ENCODE measurements at places on chromosomes 2 and 18.

- no peak for DNase-seq
Observed at GRCh38 chr2:182504903-182505302, 78.1 kb upstream of the PDE1A start.

GRCh38 chr2:235859651-235860050, 308.5 kb downstream of the GBX2 start:
- no peak for DNase-seq

DNA sequence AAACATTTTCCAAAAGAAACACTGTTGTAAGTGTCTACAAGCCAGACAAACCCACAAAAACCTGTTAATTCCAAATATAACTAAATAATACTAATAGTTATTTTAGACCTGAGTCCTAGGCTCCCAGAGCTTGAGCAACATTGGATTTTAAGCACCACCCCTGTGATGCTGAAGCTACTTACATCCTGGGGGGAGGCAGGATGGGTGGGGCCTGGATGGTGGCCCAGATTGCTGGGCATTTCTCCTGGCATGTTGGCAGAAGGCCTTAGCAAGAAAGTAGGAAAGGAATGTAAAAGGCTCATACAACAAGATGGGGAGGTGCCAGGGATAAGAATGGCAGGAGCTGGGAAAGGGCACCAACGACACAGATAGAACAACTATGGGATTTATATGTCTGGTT, 50.7 kb upstream of the OTX1 start:
- DNase-seq = no peak

DNA sequence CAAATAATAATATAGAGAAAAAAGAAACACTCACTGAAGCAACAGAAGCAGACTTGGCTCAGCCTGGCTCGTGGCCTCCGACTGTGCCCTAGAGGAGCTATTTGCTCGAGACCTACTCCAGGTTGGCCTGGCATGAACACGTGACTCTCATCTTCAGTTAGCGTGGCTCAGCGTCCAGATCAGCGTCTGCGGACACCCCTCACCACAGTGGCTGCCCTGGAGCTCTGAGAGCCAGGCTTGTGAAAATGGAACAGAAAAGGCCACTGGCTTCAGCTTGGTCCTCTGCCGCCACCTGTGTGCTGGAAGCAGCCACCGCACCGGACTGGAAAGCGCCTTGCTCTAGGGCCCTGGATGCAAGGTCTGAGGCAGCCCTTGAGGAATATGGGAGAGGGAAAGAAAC, 1184.0 kb upstream of the GYPC start:
- no peak for DNase-seq

DNA sequence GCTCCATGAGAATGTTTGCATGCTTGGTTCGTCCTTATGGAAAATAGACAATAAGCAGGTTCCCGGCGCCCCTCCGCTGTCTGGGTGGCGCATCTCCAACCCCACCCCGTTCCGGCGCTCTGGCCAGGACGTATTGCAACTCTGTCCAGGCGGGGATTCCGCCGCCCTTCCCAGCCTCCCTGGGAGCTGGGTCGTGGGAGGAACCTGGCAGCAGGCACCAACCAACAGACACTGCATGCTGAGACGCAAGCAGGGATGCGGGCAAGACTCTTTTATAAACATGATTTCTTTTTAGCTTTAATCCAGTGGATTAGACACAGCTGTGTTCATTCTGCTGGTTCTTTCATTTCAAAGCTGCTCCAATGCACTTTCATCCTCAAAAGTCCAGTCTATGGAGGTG, 240.2 kb downstream of the SH3BP4 start:
- no peak for DNase-seq

GRCh38 chr2:143808166-143808565, 678.9 kb downstream of the ARHGAP15 start:
- no peak for DNase-seq

GRCh38 chr18:73331212-73331772, 463.5 kb upstream of the NETO1 start:
- no peak for DNase-seq

GRCh38 chr18:1648712-1649111, 744.0 kb downstream of the ADCYAP1 start:
- no peak for DNase-seq

GRCh38 chr18:64100116-64100922, 48.6 kb downstream of the LINC00305 start:
- no peak for DNase-seq

GRCh38 chr2:54103454-54104314, 11.7 kb upstream of the ACYP2 start:
- DNase-seq = no peak

DNA sequence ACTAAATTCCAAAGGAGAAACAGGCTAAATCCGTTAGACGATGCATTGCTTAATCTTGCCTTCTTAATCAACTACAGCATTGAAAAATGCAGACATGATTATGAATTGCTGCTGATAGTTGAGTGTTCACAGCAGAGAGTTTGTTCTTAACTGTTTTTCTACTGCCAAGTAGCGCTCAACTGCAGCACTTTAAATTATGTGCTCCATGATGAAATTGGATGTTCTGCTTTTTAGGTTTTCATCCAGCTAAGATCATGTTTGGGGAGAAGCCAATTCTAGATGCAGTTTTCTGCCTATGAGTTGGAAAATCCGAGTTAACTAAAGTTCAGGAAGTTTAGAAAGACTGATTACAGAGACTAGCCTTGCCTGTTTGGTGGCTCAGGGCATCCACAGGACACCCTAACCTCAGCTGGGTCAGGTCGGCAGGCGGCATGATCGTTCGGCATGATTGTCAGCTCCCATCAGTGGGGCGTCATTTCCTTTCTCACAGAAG, 119.4 kb upstream of the PIEZO2 start:
- peak; percentile 93 for DNase-seq

GRCh38 chr2:96156926-96157648, 11.8 kb upstream of the DUSP2 start:
- no peak for DNase-seq

DNA sequence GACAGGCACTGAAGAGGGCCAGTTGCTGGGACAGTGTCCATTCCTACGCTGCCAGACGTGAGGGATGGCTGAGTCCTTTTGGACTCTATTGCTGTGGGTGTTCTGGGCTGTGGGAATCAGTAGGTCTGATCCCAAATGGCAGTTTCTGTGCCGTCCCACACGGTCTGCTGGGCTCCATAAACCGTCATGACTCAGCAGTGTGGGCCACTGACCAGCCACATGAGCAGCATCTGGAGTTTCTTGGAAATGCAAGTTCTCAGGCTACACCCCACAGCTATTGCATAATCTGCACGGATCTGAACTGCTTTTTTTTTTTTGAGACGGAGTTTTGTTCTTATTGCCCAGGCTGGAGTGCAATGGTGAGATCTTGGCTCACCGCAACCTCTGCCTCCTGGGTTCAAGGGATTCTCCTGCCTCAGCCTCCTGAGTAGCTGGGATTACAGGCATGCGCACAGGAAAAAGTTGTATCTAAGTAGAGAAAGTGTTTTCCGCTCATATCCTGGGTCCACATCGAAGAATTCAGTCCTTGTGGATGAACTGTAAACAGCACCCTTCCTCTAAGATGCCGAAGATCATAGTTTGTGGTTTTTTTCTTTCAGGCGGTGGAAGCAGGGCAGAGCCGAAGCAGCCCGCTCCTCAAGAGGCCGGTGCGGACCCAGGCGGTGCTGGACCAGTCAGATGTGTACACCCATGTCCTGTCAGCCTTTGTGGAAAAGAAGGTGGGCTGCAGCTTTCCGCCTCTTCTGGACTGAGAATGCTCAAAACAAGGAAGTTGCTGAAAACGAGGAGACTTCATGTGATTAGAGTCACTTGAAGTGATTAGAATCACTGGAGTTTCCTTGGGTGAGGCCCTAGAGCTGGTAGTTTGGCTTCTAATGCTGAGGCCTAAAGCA, 25.5 kb downstream of the RMC1 start:
- no peak for DNase-seq

DNA sequence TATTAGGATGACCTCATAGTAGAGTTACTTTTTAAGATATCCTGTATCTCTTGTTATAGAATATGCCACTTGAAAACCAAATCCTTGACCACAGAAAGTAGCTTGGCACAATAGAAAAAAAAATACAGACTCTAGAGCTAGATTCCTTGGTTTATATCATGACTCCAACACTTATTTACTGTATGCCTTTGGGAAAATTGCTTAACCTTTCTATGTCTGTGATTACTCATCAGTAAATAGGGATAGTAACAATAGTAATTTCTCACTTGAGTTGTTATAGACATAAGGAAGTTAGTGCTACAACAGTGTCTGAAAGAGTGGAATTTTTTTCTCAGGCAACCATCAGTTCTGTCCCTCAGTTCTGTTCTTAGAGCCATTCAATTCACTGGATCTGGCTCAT, 193.8 kb downstream of the GULP1 start:
- DNase-seq = no peak

- no peak for DNase-seq
Observed at GRCh38 chr18:50194631-50195532, at the start of gene MYO5B. TSS of gene MYO5B (minus strand) at chr18:50195147. CDS start at chr18:50194793, 354 bp downstream.

DNA sequence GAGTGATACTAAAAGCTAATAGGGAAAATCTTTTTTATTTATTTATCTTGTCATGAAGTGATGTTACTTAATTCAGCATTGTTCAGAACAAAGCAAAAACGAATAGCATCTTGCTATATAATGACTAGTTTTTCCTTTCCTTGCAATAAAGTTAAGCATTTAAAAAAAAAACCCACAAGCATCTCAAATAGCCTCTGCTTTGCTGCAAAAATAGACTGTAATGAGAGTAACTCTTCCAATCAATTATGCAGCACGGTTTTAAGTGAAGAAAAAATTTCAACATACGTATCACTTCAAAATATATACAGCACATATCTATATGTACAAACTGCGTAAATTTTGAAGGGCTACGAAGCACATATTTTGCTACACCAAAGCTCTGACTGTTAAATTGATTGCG, 153.3 kb upstream of the VRK2 start:
- DNase-seq = no peak

- no peak for DNase-seq
Observed at GRCh38 chr2:238239543-238239862, 335 bp downstream of the HES6 start.

- DNase-seq = no peak
Observed at GRCh38 chr2:7193457-7193856, 276.2 kb downstream of the RNF144A start.

GRCh38 chr2:174692256-174692919, 71.9 kb downstream of the CHRNA1 start:
- no peak for DNase-seq

GRCh38 chr2:232014681-232015080, 53.2 kb downstream of the DIS3L2 start:
- DNase-seq = no peak

DNA sequence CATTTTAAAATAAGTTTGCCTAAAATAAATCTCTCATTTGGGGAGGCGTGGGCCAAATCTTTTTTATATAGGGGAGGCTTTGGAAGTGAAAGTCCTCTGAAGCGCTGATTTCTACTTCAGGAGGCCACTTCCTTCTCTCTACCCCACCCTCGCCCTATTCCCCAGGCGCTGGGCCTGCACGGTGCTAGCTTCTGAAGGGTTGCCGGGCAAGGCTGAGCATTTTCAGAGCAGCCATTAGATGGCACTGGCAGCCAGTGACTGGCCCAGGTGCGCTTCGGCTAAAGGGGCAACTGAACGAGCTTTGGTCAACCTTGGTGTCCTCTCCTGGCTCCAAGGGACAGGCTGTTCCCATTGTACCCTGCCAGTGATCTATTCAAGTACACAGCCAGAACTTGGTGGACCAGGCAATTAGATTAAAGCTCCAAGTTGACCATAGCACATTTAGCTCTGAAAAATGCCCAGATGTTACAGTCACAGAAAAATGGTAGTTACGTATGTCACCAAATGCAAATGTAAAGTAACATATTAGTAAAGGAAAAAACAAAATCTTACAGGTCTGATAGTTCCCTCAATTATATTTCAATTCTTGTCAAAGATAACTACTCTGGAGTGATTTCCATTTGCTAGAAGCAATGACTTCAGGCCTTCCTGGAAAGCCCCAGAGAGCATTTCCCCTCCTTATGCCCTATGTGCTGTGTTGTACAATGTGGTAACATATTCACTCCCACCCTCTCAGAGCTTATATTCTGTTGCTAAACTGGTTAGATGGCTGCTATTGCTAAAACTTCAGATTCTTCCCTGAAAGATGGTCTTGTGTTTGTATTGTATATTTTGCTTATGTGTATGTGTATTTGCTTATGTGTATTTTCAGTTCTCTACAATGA, 2.1 kb downstream of the POMC start:
- DNase-seq = no peak

DNA sequence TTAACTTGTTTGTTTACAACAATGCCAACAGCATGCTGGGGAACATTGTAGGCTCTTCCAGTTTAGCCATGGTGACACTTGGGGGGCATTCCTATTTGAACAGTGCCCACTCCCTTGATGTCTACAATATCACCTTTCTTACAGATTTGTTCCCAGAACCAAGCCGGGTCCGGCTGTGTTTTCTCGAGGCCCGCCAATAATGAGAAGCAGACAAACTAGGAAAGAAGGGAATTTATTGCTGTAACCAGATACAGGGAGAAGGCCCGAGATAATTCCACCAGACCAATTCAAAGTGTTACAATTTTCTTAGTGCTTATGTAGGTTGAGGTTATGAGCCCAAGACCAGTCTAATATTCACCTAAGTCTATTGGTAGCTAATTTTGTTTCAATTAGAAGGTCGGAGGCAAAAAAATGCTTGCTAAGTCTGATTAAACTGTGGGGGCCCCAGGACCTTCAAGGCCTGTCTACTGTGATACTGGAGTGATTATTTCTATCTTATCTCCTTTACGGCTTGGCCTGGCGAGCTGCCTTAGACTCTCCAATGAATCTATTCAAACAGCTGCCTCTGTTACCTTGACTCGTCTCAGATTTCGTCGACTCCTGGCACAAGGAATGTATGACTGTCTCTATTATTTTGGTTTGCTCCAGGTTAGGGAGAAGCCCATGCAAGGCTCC, 59.1 kb upstream of the PSME4 start:
- DNase-seq = no peak

DNA sequence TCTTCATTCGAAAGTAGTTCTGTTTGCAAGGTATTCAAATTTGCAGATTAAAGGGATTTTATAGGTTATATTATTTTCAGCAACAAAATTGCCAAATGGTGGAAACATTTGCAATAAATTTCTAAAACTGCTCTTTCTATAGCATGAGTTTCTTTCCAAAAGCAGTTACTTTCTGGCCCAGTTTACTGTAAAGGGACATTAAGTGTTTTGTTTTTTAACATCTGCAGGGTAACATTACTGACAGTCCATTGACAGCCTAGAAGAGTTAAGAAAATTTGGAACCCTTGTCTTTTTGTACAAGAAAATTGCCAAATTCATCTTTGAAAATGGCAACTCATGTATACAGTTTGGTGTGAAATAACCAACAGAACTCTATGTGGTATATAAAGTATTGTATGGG, 375.1 kb downstream of the SETBP1 start:
- DNase-seq = no peak

- no peak for DNase-seq
Observed at GRCh38 chr2:119231975-119232665, 8.5 kb downstream of the STEAP3 start.

DNA sequence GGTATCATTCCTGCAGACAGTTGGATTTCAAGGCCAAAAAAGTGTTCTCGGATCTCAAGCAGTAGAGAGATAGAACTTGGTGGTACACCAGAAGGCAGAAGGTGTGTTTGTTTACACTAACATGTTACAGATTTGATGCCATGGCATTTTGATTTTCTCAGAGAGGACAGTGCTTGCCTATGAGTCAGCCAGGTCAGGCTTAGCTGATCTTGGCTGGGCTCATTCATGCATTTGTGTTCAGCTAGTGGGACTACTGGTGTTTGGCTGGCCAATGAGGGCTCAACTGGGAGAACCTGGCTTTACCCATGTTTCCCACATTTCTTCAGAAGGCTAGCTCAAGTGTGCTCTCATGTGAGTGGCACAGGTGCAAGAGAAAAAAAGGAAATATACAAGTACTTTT, 162.0 kb downstream of the C1D start:
- no peak for DNase-seq

Measured in forelimb muscle (tissue), 1 donor.